ENCODE measurements at places on chromosomes 16 and 17. TPM values are rescaled to one million over a fixed set of nuclear protein-coding genes. Genes with fewer than 3 reads are reported as not detected.
A peak's percentile ranks its signal among the peaks of the same experiment; 100 is the strongest.

The TMC8 gene
- total RNA-seq = 567 TPM

The SMTNL2 gene
- not detected for total RNA-seq

The GRB7 gene
- not detected for total RNA-seq

DNA sequence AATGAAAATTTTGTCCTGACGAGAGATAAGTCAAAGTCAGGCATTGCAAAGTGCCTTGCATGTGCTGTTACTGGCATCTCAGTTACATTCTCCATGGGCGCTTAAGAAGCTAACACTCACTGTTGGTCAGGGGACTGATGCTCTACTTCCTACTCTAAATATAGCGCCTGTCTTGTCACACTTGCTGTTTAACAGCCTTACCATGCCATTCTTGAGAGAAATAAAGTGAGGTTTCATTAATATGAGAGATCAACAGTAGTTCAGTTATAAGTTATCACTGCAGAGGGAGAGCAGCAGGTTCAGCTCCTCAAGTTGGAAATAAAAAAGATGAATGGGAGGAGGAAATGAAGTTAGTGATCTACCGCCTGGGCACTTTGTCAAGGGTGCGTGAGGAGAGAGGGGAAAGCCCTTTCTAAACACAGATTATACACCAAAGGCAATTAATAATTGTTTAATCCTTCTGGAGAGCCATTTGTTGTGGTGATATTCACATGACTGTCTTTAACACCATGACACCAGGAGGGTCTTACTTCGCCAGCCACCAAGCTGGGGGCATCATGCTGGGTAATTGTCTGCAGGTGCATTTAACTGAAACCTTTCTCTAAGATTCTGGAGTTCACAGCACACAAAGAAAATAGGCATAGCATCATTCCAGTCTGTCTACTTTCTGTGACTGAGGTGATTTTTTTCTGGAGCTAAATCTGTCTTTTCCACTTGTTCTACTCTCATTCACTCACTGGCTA lies 568.7 kb upstream of the HSBP1 start:
- H3K27me3 ChIP-seq = no peaks in the 10 kb centered on the region
- H3K4me1 ChIP-seq = no peaks in the 10 kb centered on the region
- no peak for DNase-seq
- no peak overlapping the region for H3K27ac ChIP-seq

DNA sequence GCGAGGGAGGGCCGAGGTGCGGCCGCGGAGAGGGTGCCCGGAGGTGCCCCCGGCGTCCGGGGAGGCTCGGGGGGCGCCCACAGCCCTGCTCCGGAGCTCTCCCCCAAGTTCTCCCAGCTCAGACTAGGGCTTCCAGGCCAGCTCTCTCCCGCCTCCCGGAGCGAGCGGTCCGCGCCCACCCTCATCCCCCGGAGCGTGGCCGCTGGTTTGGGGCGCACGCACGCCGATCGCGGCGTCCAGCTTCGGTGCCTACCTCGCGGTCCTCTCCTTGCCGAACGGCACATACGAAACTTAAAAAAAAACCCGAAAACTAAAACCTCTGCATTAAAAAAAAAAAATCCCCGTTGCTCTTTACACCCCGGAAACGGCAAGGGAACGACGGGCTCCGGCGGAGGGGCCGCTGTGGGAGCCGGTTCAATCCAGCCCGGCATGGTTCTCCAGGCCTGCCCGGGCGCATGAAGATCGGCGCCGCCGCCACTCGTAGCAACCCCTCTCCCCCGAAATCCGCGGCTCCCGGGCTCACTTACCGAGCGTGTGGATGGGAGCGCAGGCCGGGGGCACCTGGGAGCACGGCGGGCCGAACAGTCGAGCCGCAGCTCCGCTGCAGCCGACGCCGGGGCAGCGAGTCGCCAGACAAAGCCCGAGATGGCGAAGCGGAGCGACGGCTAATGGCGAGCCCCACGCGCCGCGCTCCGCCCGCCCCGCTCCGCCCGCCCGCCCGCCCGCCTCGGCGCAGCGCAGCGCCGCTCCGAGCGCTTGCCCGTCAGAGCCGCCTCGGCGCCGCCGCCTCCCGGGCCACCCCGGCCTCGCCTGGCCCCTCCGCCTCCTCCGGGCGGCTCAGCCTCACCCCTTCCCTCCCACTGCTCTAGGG lies 973 bp upstream of the UBTF start:
- peaks cover 9% of the 10 kb centered on the region for H3K36me3 ChIP-seq
- peak overlapping the region; percentile 86 for H3K4me3 ChIP-seq
- H3K27me3 ChIP-seq = no peaks in the 10 kb centered on the region
- DNase-seq = peak; percentile 52
- peak overlapping the region; percentile 91 for H3K27ac ChIP-seq

GRCh38 chr17:66950325-66950724 lies 14.2 kb upstream of the CACNG4 start:
- peaks cover 8% of the 10 kb centered on the region for H3K27me3 ChIP-seq
- DNase-seq = no peak
- no peaks in the 10 kb centered on the region for H3K36me3 ChIP-seq
